ENCODE measurements at places on chromosomes 1 and 21.

GRCh38 chr1:18618546-18619466, 11.8 kb upstream of the PAX7 start:
- no peak overlapping the region for H3K4me3 ChIP-seq
- no peaks in the 10 kb centered on the region for H3K4me1 ChIP-seq
- no peaks in the 10 kb centered on the region for H3K36me3 ChIP-seq

GRCh38 chr1:172928412-172928811, 122.3 kb downstream of the TNFSF18 start:
- H3K4me3 ChIP-seq, result no peak overlapping the region
- H3K27ac ChIP-seq, result no peak overlapping the region
- H3K4me1 ChIP-seq, result no peaks in the 10 kb centered on the region
- no peaks in the 10 kb centered on the region for H3K27me3 ChIP-seq
- no peaks in the 10 kb centered on the region for H3K36me3 ChIP-seq

DNA sequence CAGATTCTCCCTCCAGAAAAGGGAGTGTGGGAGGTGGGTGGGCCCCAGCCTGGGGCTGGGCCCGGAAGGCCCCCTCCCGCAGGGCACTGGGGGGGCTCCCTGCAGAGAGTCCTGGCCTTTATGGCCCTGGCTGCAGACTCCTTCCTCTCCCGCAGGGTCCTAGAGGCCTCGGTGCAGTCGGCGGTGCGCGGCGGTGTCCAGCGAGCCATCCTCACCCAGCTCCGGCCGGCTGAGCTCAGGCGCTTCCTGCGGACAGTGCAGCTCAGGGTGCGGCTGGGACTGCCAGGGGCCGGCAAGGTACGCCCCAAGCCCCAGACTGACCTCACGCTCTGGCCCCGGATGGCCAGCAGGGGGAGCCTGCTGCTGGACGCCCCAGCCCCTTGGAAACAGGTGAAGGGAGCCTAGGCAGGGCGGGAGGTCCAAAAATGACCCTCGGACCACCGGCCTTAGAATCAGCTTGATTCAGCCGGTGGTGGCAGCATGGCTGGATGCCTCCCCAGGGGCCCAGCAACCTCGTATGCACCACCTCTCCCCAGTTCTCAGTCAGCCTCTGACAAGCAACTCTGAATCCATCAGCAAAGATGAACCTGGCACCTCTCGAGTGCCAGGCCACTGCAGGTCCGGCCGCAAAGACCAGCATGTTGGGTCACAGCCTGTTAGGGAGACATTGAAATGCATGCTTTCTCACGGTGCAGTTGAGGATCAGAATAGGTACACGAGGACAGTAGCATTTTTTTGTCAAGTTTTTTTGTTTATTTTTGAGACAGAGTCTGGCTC, 20.6 kb downstream of the MTHFR start:
- H3K27ac ChIP-seq, result no peak overlapping the region
- H3K27me3 ChIP-seq, result no peaks in the 10 kb centered on the region
- no peak for DNase-seq
- H3K4me1 ChIP-seq, result no peaks in the 10 kb centered on the region
- no peaks in the 10 kb centered on the region for H3K36me3 ChIP-seq

- H3K4me3 ChIP-seq, result no peak overlapping the region
- H3K27ac ChIP-seq, result no peak overlapping the region
- H3K36me3 ChIP-seq, result no peaks in the 10 kb centered on the region
- DNase-seq, result no peak
- H3K4me1 ChIP-seq, result no peaks in the 10 kb centered on the region
- no peaks in the 10 kb centered on the region for H3K27me3 ChIP-seq
These were observed 1660.8 kb downstream of the PLA2G4A start for GRCh38 chr1:188489336-188490112.

GRCh38 chr1:3021233-3021671, at the start of gene ACTRT2:
Gene ACTRT2, plus strand, starts transcription at chr1:3021467. Its CDS starts 220 bp downstream, at chr1:3021687.
- no peaks in the 10 kb centered on the region for H3K36me3 ChIP-seq
- no peak for DNase-seq
- H3K4me3 ChIP-seq, result no peak within 1 kb of the TSS
- H3K27me3 ChIP-seq, result no peaks in the 10 kb centered on the region
- no peaks in the 10 kb centered on the region for H3K4me1 ChIP-seq
